ENCODE measurements at places on chromosomes 7 and 10. TPM values are rescaled to one million over a fixed set of nuclear protein-coding genes. Genes with fewer than 3 reads are reported as not detected.

DNA sequence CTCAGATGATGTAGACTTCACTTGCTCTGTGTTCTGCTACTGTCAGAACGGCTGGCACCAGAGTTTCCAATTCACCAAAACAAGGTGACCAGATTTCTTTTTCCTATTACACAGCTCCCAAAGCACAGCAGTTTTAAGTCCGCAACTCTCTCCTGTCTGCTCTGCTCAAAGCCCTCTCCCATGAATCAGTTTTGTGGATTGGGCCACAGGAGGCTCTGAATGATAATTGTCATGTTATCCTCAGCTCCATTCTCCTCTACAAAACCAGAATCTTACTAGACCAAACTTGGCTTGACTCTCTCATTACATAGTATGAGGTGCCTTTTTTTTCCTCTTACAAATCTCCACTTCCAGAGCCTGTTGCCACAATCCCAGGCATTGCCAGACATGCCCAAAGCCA, 223.5 kb downstream of the SNX13 start:
- DNase-seq, result no peak

GRCh38 chr7:81715984-81716588, 53.8 kb downstream of the HGF start:
- DNase-seq, result peak; percentile 4

DNA sequence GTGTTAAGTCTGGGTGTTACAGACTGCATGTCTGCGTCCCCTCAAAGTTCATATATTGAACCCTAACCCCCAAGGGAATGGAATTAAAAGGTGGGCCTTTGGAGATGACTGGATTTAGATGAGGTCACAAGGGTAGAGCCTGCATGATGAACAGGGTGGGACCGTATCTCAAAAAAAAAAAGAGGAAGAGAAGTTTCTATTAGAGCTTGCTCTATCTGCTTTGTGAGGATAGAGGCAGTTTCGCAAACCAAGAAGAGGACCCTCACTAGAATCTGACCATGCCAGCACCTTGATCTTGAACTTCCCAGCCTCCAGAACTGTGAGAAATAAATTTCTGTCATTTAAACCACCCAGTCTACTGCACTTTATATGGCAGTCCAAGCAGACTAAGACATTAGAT, 1.4 kb downstream of the KIN start:
- DNase-seq, result no peak

GRCh38 chr7:30465811-30466180, 12.8 kb downstream of the NOD1 start:
- no peak for DNase-seq

- DNase-seq, result peak; percentile 37
Observed at GRCh38 chr7:123494193-123494796, 40.1 kb downstream of the IQUB start.

GRCh38 chr7:47252675-47253074, 329.2 kb downstream of the TNS3 start:
- no peak for DNase-seq

GRCh38 chr10:52984169-52984568, 211.6 kb upstream of the MBL2 start:
- no peak for DNase-seq

DNA sequence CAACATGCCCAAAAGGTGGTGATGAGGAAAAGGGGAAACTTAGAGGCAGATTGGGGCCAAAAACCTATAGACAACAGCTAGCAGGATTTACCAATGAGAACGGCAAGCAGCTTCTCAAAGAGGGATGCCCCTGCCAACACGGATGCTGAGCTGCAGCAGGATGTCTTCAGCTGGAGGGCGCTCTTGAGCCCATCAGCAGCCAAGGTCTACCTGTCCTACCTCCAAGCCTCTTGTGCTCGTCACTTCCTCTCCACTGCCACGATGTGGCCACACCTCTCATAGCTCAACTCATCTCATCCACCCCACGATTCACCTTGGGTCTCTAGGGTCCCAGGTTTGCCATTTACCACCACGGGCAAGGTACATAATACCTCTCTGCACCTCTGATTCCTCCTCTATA, 36.5 kb downstream of the DLG5 start:
- no peak for DNase-seq

- no peak for DNase-seq
Observed at GRCh38 chr10:24446739-24447138, 237.8 kb downstream of the KIAA1217 start.

APBB1IP gene
- total RNA-seq, result 20.5 TPM

AKR1C1 gene
- 61.7 TPM for total RNA-seq
